ENCODE measurements at places on chromosomes 3 and 15. TPM values are rescaled to one million over a fixed set of nuclear protein-coding genes. Genes with fewer than 3 reads are reported as not detected.

SLC24A5 gene
- not detected for total RNA-seq

C3orf20 gene
- total RNA-seq = not detected

CCR9 gene
- total RNA-seq = not detected

DNAH12 gene
- 0.12 TPM for total RNA-seq

PYGO1 gene
- total RNA-seq = 8.9 TPM

MEIS2 gene
- total RNA-seq = 8.2 TPM

CCDC54 gene
- total RNA-seq = not detected

MYNN gene
- total RNA-seq = 9.7 TPM

SNTN gene
- total RNA-seq = not detected

EPHA6 gene
- total RNA-seq = 0.11 TPM

TEX55 gene
- not detected for total RNA-seq

CHRFAM7A gene
- total RNA-seq = 4.9 TPM

AGTR1 gene
- total RNA-seq = 0.48 TPM

ATRIP gene
- 9.4 TPM for total RNA-seq

A4GNT gene
- total RNA-seq = not detected

IL17RD gene
- 1.1 TPM for total RNA-seq

ISLR gene
- 0.41 TPM for total RNA-seq

SIDT1 gene
- total RNA-seq = 0.19 TPM

MINDY4B gene
- total RNA-seq = not detected

NMB gene
- total RNA-seq = 23.5 TPM

ARL8B gene
- total RNA-seq = 72.2 TPM

CFAP100 gene
- not detected for total RNA-seq

EPHA3 gene
- total RNA-seq = not detected

CACNA1D gene
- total RNA-seq = 0.98 TPM
